SIG-M5 (cell line): ENCODE measurements at places on chromosomes 5 and 9.

GRCh38 chr5:93062548-93062947 is 518.5 kb downstream of the NR2F1-AS1 start:
- DNase-seq, result no peak

DNA sequence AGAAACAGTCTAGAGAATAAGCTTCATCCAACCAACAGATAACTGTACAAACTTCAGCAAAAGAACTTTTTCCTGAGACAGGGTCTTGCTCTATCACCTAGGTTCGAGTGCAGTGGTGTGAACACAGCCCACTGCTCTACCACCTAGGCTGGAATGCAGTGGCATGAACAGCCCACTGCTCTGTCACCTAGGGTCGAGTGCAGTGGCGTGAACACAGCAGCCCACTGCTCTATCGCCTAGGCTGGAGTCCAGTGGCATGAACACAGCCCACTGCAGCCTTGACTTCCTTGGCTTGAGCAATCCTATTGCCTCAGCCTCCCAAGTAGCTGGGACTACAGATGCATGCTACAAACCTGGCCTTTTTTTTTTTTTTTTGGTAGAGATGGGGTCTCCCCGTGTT is 43.4 kb downstream of the ERMP1 start:
- no peak for DNase-seq

GRCh38 chr5:179816796-179817469 is 3.8 kb upstream of the SQSTM1 start:
- DNase-seq, result no peak

DNA sequence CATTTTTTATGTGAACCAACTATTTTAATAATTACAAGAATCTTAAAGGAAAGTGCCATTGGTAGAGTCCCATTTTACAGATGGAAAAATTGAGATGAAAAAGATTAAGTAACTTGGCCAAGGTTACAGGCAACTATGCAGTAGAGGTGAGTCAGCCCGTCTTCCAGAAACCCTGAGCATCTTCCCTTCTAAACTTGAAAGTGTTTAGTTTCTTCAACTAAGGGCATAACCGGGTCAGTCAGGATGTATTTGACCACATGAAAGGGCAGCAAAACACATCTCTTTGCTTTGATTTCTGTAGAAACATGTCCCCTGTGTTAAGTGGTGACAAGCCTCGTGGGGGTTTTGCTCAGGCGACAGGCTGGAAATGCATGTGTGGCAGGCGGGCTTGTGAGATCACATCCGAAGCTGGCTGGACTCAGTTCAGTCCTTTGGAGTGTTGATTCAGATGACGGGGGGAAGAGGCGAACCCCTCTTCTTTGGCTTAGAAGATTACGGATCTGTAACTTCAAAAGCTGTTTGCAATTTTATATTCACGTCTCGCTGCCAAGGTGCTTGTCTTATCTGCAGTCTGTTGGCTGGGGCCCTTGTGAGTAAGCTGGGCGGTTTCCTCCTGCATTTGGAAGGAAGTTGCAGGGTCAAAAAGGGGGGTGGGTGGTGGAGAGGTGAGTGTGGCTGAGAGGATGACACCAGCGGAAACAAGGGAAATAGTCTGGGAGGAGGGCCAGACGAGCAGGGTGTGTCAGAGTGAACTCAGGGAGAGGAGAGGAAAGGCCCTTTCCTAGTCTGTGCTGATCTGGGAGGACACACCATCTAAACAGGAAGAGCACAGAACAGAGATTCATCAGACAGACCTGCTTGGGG is 78.9 kb upstream of the RPS23 start:
- DNase-seq, result no peak
